ENCODE measurements at places on chromosomes 16 and 17.

GRCh38 chr16:3520413-3520812 lies 19.6 kb downstream of the CLUAP1 start:
- DNase-seq: no peak

DNA sequence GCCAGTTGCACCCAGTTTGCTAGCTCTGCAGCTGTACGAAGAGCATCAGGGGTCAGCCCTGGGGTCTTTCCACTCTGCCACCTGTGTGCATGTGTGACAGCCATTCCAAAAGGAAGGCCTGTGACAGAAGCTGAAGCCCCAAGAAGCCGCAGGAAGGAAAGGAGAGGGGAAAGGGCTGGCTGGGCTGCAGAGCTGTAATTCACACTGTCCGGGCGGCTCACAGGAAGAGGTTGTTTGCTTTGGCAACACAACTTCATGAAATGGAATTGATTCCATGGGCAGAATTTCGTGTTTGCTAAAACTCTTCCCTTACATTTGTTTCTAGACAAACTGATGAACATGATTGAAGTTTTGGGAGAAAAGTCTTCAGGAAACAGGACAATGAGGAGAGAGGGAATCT lies 14.8 kb downstream of the TMEM204 start:
- no peak for DNase-seq

DNA sequence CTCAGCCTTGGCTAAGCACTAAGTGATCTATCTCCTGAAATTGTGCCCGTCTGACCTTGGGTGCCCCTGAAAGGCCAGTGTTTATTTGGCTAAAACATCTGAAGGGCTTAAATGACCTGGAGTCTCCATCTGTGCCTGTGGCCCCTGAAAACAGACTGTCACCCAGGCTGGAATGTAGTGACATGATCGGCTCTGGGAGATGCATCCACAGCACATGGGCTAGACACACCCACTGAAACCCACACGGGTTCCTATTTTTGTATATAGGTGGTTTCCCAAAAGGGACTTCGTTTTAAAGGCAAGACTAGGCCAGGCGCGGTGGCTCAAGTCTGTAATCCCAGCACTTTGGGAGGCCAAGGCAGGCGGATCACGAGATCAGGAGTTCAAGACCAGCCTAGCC lies 13.5 kb downstream of the CEP295NL start:
- DNase-seq: no peak

GRCh38 chr17:3989041-3989886 lies 25.0 kb upstream of the ATP2A3 start:
- DNase-seq: no peak

- DNase-seq: peak; percentile 65
These were observed 11.0 kb downstream of the GPRC5C start for GRCh38 chr17:74442670-74443515.

DNA sequence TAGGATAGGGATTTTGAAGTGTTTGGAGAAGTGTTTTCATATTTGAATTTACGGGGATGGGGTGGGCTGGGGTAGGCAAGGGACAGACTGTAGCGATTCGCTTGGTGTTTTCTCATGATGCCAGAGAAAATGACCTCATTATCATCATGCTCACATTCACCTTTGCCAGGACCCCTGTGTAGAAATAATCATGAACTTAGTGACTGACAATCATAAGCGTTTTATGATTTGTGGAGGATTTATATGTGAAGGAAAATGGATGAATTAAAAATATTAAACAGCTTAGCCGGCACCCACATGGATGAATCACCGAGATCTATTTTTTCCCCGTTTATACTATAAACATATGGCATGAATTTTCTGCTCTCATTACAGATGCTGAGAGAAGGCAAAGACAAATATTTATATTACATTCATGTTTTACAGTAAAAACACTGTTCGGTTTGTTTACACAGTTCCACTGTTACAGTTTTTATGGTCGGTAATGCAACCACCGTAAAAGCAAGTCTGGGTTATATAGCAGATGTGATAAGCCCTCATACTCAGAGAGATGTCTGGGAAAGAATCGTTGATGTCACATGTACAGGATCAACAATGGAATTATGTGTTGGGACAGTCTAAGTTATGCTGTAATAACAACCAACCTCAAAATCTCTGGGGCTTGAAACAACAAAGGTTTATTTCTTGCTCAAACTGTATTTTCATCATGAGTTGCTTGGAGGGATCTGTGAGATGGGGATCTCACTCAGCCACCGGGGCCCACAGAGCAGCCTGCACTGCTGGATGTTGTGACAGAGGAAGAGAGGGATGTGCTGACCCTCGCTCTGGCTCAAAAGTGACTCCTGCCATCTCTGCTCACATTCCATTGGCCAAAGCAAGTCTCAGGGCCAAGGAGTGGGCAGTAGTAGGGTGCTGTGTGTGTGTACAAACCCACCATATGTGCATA lies 85.1 kb downstream of the WWOX start:
- no peak for DNase-seq

- no peak for DNase-seq
These were observed 108.9 kb downstream of the MAP2K6 start for GRCh38 chr17:69523244-69523861.

- DNase-seq: peak; percentile 44
These were observed 5.5 kb upstream of the CACNG5 start for GRCh38 chr17:66829386-66829864.

DNA sequence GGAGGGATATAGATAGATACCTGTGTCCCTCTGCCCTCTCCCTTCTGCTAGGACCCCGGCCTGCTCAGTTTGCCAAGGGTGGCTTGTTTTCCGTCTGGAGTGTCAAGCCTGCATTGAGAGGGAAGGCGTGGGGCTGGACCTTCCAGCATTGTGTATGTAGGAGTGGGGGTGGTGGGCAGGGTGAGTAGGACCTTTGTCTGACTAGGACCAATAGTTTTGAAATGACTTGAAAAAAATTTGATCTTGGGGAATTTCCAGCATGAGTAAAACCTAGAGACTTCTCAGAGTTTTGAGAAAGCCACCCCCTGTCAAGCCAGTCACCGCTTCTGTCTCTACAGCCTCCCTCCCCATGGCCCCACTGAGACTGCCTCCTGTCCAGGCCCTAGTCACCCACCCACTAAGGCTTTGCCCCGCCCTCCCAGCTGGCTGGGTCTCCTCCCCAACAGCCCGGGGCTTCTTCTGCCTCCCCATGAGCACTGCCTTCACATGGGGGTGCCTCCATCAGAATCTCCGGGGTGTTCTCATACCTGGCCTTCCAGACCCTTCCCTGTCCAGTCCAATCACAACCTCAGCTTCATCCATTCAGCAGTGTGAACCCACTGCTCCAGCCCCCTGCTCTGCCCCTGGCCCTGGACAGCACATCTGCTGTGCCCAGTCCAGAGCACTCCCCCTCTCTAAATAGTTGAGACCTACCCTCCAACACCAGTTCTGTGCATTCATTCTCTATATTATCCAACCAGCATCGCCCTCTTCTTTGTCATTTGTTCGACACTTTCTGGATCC lies 207.0 kb downstream of the MSI2 start:
- no peak for DNase-seq

GRCh38 chr17:79952265-79952877 lies 83.3 kb downstream of the TBC1D16 start:
- no peak for DNase-seq

GRCh38 chr17:33469911-33470310 lies 176.8 kb upstream of the ASIC2 start:
- DNase-seq: no peak

DNA sequence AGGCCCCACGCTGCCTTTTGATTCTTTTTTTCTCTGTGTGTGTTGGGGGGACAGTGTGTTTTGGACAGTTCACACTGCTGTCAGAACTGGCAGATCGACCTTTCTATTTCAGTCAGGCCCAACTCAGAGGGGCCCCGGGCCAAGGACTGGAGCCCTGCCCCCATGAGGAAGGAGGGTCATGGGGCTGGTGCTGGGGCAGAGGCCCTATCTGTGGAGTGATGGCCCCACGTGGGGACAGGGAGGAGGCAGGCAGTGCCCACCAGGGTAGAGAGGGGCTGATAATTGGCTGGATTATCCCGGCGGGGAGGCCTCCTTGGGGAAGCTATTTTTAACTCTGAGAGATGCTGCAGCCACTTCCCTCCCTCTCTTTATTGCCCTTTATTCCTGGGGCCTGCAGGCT lies 5.7 kb upstream of the KCNJ12 start:
- DNase-seq: no peak

DNA sequence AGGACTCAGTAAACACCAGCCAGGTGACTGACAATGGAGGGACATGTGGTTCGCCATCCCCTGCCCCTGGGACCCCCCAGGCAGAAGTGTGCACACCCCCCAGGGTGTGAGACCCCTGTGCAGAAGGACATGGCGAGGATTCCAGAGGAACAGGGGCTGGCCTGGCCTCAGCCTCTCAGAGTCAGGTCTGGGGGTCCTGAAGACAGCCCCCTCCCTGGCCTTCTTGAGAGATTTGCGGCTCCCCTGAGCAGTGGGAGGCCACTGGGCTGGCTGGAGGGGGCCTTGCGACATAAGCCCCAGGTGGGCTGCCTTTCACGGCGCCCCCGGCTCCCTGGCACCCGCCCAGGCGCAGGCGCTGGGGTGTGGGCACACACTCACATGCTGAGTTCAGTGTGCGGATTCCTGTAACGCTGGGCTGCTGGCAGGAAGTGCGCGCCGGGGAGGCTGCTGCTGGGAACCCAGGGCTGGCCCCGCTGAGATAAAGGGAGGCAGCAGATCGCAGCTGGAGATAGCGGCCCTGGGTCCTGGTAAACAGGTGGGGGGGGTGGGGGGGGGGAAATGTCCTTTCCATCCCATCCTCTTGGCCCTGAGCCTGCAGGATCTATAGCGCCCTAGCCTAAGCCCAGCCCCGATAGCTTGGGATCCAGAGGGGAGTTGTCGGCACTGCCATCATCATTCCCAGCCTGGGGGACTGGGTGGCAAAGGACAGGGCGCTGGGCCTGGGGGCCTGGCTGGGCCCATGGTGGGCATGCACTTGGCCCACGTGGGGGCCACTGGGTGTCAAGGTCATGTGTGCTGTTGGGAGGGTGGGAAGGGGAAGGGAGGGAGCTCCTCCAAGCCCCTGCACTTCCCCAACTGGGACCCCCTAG lies 27.1 kb downstream of the TMEM235 start:
- DNase-seq: no peak

- no peak for DNase-seq
These were observed 23.6 kb upstream of the ATF7IP2 start for GRCh38 chr16:10362077-10362863.

GRCh38 chr16:26371349-26371869 lies 679.6 kb downstream of the HS3ST4 start:
- no peak for DNase-seq

- no peak for DNase-seq
These were observed 72.5 kb downstream of the KNOP1 start for GRCh38 chr16:19645557-19645981.

DNA sequence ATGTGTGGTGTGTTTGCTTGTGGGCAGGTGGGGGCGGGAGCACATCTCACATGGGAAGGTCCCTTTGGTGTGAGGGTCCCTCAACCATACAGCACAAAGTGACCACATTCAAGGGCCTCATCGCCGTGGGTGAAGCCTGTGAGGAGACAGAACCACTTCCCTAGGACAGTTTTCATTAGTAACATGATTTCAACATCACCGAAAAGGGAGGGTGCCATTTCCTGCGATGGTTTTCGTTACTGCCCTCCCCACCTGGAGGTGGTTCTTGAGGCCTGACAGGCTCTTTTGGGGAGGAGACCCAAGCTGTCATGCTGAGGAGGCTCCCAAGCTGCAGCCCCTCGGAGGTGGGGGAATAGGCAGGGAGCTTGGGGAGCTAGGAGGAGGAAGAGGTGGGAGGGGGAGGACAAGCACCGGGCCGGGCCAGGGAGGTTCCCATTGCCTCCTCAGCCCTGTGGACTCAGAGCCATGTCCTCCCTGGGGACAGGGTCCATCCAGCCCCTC lies 9.5 kb downstream of the CD300LB start:
- no peak for DNase-seq

DNA sequence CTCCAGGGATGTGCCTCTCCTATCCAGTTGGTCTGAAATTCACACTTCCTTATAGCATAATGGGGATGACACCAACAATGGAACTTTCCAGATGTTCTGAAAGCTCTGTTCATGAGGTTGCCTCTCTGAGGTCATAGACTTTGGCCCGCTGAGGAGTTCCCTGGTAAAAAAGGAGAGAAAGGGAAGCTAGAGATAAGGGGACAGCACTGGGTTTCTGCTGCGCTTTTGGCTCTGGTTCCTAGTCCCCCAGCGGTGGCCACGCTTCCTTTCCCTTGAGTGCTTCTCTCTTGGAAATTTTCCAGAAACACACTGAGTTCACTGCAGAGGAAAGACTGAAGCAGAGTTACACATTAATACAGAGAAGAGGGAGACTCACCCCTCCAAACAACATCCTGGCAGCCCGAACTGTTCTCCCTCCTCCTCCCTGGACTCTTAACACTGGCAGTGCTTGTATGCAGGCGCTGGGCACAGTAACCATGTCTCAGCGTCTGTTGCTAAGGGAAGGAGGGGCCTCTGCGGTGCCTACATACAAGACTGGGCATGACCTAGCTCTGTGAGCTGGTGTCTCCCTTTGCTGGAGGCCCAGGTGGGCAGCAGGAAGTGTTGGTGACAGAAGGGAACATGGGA lies at the start of gene DNAH3:
TSS of gene DNAH3 (minus strand) at position 472 of the 627 bp plus-strand sequence. CDS start 527 bp downstream, outside the sequence.
- no peak for DNase-seq

DNA sequence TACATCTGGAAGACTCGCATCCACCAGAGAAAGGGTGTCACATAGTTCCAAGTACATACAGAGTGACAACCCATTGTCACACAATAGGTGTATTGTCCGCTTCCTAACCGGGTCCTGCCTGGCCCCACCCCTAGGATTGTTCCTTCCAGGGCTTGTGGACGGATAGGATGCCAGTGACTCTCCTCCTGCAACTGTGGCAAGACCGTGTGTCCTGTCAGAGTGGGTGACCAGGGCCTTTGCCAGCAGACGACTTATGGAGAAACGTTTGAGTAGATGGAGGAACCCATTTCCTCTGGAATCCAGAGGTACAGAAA lies 258.4 kb downstream of the CPPED1 start:
- no peak for DNase-seq

DNA sequence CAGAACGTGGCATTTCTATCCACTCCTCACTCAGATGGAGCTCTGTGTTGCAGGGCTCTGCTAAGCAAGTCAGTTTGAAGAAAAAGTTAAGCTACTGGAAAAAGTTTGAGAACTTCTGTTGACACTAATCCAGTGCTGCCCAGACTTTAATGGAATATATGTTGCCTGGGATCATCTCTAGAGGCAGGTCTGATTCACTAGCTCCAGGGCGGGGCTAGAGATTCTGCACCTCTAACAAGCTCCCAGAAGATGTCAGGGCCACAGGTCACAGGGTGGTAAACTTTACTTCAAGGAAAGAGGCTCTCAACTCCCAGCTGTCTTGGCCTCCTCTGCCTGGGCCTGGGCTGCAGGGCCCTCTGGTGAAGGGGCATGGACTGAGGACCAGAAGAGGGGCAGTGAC lies 6.8 kb downstream of the TTYH2 start:
- no peak for DNase-seq

- no peak for DNase-seq
These were observed 9.0 kb downstream of the VPS9D1 start for GRCh38 chr16:89711601-89712273.

GRCh38 chr17:19336938-19337711 lies 25.4 kb downstream of the B9D1 start:
- DNase-seq: no peak

All from progenitor cell of endocrine pancreas (in vitro differentiated cells).